ENCODE measurements at places on chromosomes 13 and 19.

DNA sequence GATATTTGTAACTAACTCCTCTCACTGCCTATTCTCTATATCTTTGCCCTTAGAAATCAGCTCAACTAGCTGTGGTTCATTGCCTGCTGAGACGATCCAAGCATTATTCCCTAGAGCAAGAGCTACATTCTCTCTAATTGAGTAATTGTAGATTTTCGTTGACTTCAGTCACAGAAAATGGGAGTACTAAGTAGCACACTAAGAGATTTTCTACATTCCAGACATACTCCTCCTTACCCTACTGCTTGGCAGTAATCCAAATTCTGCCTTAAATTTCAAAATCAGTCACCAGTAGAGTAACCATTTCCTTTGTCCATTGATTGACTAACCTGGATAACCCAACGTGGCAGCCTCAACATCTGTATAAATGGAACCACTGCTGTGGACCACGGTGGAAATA, 1786.8 kb downstream of the SLITRK5 start:
- no peak for DNase-seq

- DNase-seq = no peak
Observed at GRCh38 chr19:38556521-38557174, 61.1 kb downstream of the MAP4K1 start.

GRCh38 chr13:106657104-106657503, 89.2 kb upstream of the ARGLU1 start:
- no peak for DNase-seq

DNA sequence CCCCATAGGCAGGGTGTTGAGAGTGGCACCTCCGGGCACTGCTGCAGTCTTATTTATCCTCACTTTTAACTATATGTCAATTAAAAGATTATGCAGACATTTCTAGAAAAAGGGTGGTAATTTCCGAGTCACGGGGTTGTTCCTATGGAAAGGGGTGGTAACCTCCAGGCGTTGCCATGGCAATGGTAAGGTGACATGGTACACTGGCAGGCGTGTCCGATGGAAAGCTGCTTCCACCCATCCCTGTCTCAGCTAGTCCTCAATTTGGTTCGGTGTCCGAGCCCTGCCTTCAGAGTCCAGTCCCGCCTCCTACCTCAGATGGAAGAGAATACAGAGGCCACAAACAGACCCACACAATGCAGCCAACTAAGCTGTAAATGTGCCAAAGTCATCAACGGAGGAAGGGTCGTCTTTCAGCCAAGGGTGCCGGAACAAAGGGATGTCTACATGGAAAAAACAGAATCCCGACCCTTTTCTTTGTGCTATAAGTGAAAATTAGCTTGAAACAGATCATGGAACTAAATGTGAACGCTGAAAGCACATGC, 72.6 kb upstream of the C13orf46 start:
- no peak for DNase-seq

GRCh38 chr13:112618501-112618900, 30.5 kb upstream of the TUBGCP3 start:
- no peak for DNase-seq

- DNase-seq = peak; percentile 63
Observed at GRCh38 chr13:113584870-113585671, 518 bp downstream of the TFDP1 start.

All from upper lobe of right lung (tissue), 1 donor.